ENCODE measurements at places on chromosomes 16 and 17.

DNA sequence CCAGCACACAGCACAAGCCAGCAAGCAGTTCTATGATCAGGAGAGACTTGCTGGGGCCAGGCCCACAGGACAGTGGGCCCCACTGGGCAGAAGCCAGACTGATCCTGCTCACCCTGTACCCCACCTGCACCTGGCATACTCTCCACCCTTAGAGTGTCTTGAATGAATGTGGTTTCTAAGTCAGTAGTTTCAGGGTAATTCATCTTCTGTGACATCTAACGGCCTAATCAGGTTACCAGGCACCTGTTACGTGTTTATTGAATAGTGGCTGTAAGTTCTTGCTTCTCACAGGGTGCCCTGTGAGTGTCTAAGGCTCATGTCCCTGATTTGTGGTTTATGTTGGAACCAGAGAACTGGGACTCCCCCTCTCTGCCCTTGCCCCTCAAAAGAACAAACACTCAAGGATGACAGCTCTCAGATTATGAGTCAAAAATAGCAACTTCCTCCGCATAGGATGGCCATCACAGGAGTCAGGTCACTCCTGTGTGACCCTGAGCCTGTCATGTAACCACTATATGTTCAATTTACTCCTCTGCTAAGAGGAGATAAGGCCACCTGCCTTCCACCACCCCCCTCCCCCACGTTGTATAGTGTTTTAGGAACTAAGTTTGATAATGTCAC is 7.0 kb upstream of the OR2C1 start:
- no peak for DNase-seq

- DNase-seq, result no peak
Observed at GRCh38 chr17:17018612-17019429, 23.4 kb upstream of the MPRIP start.

DNA sequence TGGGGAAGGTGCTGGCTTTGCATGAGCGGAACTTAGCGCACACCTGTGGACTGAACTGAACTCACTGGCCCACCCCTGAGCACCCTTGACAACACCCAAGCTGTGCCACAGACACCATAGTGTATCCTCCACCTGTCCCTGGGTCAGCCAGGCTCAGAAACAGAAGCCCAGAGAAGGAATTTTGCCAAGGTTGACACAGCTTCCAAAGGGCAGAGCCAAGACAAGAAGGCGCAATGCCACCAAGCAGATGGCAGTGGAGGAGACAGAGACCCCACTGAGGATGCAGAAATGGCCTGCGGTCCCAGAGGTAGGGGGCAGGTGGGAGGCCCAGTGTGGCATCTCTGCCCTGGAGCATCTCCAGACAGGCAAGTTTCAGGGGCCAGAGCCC is 169.0 kb downstream of the ENGASE start:
- no peak for DNase-seq

- no peak for DNase-seq
Observed at GRCh38 chr16:48292452-48292851, 45.1 kb upstream of the ABCC11 start.

GRCh38 chr17:68790492-68790891 is 164.7 kb downstream of the ABCA8 start:
- DNase-seq, result no peak

GRCh38 chr16:50081428-50082018 is 15.8 kb downstream of the HEATR3 start:
- no peak for DNase-seq

DNA sequence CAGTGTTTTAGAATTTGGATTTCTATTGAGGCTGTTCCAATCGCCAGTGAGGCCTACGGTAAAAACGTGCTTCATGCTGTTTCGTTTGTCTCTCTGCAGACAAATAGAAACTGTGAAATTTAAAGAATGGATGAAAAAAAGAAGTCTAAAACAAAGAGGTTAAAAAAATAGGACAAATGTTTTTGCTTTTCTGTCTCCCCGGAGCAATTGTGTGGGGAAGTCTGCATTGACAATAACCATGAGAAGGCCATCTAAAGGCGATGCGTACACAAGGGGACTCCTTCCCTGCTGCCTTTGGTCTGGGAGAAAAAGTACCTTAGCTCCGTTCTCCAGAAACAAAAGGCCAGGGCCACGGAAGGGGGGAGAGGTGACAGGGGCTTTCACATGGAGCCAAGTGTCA is 4.6 kb upstream of the ZFHX3 start:
- no peak for DNase-seq

DNA sequence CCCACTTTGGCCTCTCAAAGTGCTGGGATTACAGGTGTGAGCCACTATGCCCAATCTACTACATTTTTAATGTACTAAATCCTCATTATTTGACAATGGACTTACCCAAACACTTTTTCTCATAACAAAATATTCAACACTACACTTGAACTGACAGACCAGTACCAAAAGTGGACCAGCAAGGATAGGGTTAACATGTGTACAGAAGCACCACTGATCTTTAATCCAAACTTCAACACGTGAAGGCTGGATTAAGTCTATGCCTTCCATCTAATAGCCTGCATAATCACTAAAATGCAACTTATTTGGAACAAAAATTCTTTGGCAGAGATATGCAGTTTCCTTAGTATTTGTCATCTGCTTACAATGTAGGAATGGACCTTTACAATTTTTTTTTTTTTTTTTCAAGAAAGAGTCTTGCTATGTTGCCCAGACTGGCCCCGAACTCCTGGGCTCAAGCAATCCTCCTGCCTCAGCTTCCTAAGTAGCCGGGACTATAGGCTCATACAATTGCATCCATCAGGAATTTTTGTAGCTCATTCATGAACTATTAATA is 60.0 kb upstream of the BCAR1 start:
- peak; percentile 44 for DNase-seq

DNA sequence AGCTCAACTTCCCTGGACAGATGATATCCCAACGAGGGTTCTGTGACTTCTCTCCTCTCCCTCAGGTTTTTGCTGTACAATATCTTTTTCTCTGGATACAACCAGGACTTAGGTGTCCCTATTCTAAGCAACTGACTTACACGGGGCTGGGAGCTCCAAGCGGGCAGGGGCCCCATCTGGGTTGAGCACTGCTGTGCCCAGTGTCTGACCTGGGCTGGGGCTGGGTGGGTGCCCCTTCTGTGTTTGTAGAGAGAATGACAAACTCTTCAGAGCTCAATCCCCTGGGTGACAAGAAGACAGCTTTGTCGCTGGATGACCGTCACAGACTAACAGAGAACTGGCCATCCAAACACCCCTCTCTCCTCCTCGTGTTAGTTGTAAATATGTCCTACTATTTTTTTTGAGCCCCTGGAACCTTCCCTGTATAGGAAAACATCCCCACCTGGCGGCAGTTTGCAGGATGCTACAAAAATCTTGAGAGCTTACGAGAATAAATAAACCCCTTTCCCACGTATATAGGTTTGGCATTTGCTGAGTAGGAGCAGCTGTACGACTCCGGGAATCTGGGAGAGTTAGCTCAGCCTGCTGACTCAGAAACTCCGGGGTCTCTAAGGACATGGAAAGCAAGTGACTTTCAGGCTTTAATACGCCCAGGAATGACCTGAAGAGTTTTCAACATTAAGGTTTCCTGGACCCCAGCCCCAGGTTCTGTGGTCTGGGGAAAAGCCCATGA is 23.7 kb upstream of the RCVRN start:
- peak; percentile 86 for DNase-seq

DNA sequence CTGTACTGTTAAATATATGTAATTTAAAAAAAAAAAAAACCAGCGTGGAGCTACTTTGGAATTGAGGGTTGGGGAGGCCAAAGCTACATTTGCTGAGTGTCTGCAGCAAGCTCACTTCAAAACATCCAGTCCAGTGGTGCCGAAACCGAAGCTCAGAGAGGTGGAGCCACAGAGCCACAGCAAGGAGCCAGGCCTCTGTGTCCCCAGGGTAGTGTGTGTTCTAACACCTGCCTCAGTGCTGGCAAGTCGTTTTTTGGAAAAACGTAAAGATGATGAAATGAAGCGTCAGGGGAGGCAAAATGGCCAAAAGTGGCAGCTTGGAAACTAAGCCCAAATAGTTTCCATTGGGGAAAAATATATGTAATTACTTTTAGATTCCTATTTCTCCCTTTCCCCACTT is 36.1 kb upstream of the MRC2 start:
- no peak for DNase-seq

All from choroid plexus epithelial cell (primary cell).